Pons (tissue), 1 donor: ENCODE measurements at places on chromosomes 6 and 20.
A peak's percentile ranks its signal among the peaks of the same experiment; 100 is the strongest.

DNA sequence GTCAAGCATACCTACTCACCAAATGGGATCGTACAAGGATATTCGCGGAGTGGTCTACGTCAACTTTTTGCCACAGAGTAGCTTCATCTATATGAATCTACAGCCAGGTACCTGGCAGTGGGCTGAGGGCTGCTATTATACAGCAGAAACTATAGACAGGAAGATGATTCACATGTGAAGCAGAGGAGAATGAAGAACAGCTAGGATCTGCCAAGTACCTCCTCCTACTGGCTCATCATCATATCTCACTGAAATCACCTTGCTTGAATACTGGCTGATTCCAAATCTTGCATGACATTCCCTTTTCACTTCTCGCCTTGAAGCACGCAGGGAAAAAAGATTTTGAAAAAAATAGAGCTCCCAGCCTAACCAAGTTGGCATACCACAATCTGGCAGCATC is 488.7 kb upstream of the NRSN1 start:
- DNase-seq = no peak

GRCh38 chr6:141641406-141641805 is 491.3 kb upstream of the GJE1 start:
- no peak for DNase-seq

- DNase-seq = no peak
Measured at GRCh38 chr6:44470115-44470464, 82.6 kb downstream of the CDC5L start.

DNA sequence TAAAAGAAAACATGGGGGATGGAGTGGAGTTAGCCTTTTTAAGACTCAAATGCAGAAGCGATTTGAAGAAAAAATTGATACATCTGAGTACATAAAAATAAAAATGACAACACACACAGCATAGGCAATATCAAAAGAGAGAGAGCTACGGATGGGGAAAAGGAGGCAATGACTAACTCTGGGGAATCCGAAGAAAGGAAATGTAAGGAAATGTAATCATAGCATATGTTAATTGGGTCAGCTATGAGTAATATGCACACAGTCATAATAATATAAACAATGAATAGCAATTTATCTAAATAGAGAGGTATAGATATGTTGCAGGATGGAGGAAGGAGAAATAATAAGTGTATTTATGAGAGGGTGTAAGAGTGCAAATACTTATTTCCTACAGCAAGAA is 83.4 kb downstream of the NOL4L start:
- no peak for DNase-seq

DNA sequence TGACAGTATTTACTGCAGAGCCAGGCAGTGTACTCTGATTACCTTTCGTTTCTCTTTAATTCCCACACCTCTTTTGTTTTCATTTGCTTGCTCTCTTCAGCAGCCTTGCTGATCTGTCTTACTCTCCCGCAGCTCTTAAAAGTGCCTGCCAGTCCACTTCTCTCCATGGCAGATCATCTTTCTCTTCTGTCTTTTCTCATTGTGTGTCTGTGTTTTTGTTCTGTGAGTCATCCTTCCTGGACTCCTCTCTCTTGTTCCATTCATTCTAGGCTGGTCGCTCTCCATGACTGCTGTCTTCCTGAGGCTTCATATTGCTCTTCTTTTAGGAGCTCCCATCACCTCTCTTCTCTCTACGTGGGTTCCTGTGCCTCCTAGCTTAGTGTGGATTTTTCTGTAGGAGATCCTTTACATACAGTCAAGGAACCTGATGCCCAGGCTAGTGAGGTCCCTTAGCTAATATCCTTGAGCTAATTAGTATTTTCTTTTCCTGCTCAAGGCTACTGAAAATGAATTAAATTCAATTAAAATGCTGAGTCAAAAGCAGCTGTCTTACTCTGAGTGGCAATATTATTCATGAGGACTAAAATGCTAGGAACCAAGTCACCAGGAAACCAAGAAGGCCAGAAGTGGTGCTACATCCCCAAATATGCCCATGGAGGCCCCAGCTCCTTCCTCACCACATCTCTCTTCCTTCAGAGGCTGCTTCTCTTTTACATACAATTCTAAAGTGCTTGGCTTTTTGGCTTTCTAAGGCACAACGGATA is 86.1 kb downstream of the SLX4IP start:
- peak; percentile 53 for DNase-seq

DNA sequence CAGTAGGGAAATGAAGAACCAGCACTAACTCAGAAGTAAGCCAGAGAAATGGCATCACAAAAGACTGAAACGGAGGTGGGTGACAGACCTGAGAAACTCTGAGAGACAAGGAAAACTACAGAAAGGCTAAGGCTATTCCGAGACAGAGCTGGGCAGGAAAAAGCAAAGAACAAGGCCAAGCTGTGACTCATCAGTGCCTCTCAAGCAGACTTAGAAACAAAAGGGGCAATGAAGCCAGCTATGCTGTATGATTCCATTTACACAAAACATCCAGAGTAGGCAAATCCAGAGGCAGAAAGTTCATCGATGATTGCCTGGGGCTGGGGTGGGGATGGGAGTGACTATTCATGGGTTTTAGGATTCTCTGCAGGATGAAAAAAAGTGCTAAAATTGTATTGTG is 50.0 kb downstream of the SLC23A2 start:
- DNase-seq = peak; percentile 91

- no peak for DNase-seq
Measured at GRCh38 chr6:52843605-52844004, 3.0 kb upstream of the GSTA5 start.

- DNase-seq = no peak
Measured at GRCh38 chr6:162251257-162251656, 476.3 kb downstream of the PRKN start.

- no peak for DNase-seq
Measured at GRCh38 chr6:3850451-3851203, 1.5 kb downstream of the FAM50B start.

- DNase-seq = no peak
Measured at GRCh38 chr6:3282476-3283236, 23.9 kb downstream of the PSMG4 start.

GRCh38 chr6:35148167-35148741 is 7.1 kb upstream of the TCP11 start:
- DNase-seq = no peak

- DNase-seq = no peak
Measured at GRCh38 chr6:165986914-165987482, 180.7 kb downstream of the TBXT start.

DNA sequence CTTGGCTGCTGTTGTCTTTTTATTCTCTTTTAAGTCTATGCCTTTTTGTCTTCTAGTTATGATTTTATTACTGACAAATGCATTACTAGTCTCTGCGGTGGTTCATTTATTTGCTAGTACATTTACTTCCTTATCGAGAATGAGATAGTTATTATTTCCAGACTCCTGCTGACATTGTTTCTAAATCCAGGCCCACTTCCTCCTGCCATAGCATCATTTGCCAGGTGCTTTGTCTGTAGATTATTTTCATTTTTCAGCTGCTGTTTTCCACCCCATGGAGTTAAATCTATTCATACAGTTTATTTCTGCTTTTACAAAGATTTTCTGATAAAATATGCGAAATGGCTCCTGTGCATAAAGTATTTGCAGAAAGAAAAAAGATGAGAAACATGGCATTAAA is 459.7 kb downstream of the MMUT start:
- no peak for DNase-seq

DNA sequence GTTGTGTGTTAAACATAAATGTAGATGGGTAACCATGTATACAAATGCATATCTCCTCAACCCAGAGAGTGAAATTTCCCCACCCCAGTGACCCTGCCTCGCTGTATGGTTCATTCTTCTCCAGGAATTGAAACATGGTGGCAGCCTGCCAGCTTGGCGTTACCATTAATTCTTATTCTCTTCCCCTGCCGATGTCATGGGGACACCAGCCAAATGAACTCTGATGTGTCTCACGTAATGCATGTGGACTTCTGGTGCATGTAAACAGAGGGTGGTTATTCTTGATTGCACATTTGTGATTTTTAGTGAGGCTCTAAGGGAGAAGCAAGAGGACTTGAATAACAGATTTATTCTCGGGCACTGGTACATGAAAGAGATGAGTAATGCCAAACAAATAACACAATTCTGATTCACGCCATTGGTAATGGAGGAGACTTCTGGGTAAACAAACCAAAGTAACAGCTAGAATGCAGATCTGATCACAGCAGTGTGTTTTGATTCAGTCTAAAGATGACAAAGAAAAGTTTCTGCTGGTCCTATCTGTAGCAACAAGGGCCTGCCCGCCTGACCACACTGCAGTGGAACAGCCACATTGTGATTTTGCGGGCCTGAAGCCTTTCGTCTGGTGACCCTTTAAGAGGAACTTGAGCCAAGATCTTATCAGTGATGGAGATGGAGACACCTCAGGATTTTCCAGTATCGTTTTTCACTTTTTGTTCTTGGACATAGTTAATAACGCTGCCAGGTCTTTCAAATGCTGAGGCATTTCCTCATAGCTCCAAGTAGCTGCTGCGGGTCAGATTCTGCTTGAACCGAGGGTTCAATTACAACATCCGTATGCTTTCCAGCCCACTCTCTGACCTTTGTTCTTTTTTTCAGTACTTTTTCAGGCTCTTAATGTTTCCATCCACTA is 171.8 kb upstream of the AKAP12 start:
- DNase-seq = peak; percentile 69

GRCh38 chr6:70371454-70372105 is 41.7 kb upstream of the FAM135A start:
- peak; percentile 78 for DNase-seq

DNA sequence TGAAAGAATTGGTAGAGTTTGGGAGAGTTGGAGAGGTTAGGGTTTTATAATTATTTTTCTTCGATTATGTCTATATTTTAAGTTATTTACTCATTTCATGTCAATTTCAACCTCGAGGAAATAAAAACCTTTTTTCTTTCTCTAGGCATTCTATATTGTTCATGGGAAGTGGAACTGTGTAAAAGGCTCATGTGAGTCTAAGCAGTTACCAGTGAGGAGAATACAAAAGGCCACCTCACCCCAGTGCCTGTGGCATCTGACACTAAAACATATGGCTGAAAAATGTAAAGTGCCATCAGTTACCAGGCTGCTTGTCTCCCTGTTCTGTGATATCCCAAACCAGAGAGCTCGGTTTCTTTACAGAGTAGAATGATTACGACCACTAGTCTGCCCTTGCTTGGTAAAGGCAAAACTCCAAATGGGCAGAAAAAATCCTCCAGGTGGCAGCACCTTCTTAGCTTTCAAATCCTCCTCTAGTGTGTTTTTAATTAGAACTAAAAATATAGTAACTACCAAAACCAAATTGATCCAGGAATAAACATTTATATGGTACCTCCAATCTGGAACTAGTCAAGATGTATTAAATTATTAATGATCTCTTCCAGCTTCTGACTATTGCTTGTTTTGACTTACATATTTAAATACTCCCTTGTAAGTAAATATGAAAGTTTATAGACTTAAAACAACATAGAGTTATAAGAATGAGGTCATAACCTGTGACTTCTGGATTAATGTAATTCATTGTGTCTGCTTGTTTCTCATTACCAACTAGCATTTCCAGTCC is 122.6 kb upstream of the MCHR2 start:
- DNase-seq = peak; percentile 65

- no peak for DNase-seq
Measured at GRCh38 chr6:152189736-152190135, 382.3 kb downstream of the ESR1 start.

- no peak for DNase-seq
Measured at GRCh38 chr6:130895516-130895915, 68.3 kb downstream of the SMLR1 start.

GRCh38 chr6:15672291-15672690 is 9.5 kb upstream of the DTNBP1 start:
- DNase-seq = no peak

DNA sequence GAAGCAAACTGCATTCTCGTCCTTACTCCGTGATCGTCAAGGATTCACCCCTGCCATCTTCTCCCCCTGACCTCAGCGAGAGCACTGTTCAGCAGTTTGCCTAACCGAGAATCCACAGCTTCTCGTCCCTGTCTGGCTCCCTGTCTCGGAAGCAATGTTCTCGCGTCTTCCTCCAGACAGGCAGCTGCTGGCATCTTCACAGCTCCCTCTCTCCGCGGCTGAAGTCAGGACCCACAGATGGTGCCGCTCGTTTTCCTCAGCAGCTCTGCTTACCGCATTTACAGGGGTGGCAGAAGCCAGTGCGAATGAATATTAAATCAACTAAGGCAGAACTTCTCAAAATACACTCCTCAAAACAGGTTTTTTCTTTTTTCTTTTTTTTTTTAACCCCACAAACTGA is 18.9 kb upstream of the SLC22A2 start:
- no peak for DNase-seq

- no peak for DNase-seq
Measured at GRCh38 chr6:43175676-43176422, 4.8 kb downstream of the SRF start.

GRCh38 chr6:40274058-40274457 is 313.1 kb downstream of the LRFN2 start:
- DNase-seq = no peak

DNA sequence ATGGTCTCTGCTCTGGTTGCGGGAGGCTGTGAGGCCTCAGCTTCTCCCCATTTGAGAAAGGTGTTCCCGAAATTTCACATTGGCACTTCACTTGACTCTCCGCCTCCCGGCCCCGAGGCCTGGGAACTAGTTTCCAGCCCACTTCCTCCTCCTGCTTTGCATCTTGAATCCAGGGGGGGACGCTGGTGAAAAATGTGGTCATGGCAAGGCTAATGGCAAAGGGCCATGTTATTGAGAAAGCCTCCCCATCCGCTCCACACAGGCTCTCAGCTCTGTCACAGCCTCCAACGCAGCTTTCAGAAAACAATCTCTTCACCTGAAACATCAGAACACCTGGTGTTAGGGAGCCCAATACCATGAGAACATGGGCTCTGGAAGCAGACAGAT is 5.6 kb downstream of the PLAGL2 start:
- no peak for DNase-seq

- peak; percentile 32 for DNase-seq
Measured at GRCh38 chr6:30684386-30685156, 1.9 kb downstream of the PPP1R18 start.

GRCh38 chr6:3372184-3372846 is 84.5 kb downstream of the SLC22A23 start:
- no peak for DNase-seq

- DNase-seq = no peak
Measured at GRCh38 chr20:32289661-32290431, 12.4 kb downstream of the KIF3B start.
